ENCODE measurements at places on chromosomes 13 and 19.

DNA sequence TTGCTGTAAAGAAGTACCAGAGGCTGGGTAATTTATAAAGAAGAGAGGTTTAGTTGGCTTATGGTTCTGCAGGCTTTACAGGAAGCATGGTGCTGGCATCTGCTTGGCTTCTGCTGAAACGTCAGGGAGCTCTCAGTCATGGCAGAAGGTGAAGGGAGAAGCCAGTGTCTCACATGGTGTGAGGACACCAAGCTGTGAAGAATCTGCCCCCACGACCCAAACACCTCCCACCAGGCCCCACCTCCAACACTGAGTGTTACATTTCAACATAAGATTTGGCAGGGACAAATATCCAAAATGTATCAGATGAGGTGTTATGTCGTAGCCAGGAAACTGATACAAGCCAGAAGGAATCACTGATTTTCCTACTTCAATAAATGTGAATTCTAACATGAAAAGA is 136.5 kb downstream of the CYSLTR2 start:
- H3K27me3 ChIP-seq: no peaks in the 10 kb centered on the region
- H3K4me1 ChIP-seq: no peaks in the 10 kb centered on the region
- H3K27ac ChIP-seq: no peak overlapping the region

DNA sequence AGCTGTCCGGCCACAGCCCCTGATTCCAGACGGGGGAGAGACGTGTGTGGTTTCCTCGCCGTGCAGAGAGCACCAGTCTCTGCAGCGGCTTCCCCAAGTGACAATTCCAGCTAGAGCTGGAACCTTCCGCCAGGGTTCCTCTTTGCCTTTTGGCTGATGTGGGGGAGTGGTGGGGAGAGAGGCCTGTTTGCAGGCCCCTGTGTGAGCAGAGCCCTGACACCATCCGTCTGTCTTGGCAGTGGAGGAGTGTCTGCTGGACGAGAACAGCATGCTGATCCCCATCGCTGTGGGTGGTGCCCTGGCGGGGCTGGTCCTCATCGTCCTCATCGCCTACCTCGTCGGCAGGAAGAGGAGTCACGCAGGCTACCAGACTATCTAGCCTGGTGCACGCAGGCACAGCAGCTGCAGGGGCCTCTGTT is 25.0 kb downstream of the LAMP1 start:
- no peaks in the 10 kb centered on the region for H3K4me1 ChIP-seq
- no peak overlapping the region for H3K4me3 ChIP-seq
- H3K27me3 ChIP-seq: no peaks in the 10 kb centered on the region
- peak; percentile 38 for DNase-seq
- H3K27ac ChIP-seq: no peak overlapping the region

GRCh38 chr13:95570016-95570415 is 17.5 kb downstream of the CLDN10 start:
- H3K27ac ChIP-seq: no peak overlapping the region
- no peak overlapping the region for H3K4me3 ChIP-seq
- no peak for DNase-seq
- H3K36me3 ChIP-seq: no peaks in the 10 kb centered on the region
- no peaks in the 10 kb centered on the region for H3K27me3 ChIP-seq

GRCh38 chr19:50909240-50910070 is 1.7 kb downstream of the KLK4 start:
- no peaks in the 10 kb centered on the region for H3K36me3 ChIP-seq
- peak; percentile 72 for DNase-seq
- peak overlapping the region; percentile 9 for H3K4me3 ChIP-seq
- no peak overlapping the region for H3K27ac ChIP-seq
- no peaks in the 10 kb centered on the region for H3K27me3 ChIP-seq
- no peaks in the 10 kb centered on the region for H3K4me1 ChIP-seq

DNA sequence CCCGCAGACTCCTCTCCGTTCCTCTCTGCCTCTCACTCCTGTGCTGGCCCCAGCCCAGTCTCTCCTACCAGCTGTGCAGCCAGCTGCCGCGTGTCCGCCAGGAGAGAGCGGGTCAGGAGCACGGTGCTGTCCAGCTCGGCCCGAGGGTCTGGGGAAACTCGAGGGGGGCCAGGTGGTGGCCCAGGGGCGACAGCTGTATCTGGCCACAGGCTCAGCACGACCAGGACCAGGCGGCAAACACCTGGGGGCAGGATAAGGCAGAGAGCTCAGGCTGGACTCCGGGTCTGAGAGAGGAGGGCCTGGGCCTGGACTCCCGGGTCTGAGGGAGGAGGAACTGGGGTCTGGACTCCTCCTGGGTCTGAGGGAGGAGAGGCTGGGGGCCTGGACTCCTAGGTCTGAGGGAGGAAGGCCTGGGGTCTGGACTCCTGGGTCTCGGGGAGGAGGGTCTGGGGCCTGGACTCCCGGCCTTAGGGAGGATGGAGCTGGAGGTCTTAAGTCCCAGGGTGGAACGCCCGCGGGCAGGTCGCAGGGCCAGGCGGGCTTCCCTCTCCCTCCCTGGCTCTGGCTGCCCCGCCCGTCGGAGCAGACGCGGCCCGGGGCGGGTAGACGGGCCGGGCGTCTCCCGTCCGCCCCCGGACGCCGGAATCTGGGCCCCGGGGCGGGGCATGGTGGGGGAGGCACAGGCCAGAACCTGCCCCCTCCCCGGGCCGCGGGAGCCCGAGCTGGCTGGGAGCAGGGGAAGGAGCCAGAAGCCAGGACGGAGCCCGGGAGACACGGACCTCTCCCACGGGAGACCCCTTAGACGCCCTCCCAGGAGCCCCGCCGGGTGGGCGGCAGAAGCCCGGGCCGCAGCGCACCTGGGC is 1.3 kb downstream of the IL11 start:
- peak overlapping the region; percentile 27 for H3K4me3 ChIP-seq
- H3K27ac ChIP-seq: no peak overlapping the region
- H3K4me1 ChIP-seq: peaks cover 6% of the 10 kb centered on the region
- no peaks in the 10 kb centered on the region for H3K36me3 ChIP-seq
- no peaks in the 10 kb centered on the region for H3K27me3 ChIP-seq

DNA sequence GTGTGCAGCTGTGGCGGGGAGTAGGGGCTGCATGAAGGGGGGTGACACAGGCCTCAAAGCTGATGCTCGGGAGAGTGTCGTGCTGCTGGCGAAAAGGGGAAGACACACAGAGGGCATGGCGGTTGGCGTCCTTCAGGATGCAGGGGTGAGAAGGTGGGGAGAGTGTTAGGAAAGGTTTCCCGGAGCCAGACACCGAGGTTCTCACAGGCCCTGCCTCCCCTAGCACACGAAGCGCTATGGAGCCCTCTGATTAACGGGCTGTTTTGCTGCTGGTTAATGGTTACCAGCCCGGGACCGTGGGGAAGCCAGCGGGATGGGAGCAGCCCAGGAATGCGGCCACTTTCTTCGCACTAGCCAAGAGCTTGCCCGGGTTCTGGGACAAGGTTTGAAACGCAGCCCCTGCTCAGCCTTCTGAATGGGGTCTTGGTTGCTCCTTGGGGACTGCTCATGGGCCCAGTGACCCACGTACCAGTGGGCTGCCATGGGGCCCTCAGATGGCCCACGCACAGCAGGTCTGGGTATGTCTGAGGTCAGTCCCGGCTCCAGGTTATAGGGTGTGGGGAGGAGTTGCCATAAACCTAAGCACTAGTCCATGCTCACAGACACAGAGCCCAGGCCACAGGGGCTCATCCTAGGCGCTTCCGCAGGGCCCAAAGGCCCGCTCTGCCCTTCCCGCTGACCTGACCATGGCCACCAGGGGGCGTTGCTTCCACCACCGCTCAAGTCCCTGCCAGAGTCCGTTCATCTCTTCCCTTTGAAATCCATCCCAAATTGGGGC is 31.3 kb upstream of the ISYNA1 start:
- no peaks in the 10 kb centered on the region for H3K27me3 ChIP-seq
- peaks cover 41% of the 10 kb centered on the region for H3K4me1 ChIP-seq
- peak; percentile 73 for DNase-seq
- H3K27ac ChIP-seq: no peak overlapping the region

DNA sequence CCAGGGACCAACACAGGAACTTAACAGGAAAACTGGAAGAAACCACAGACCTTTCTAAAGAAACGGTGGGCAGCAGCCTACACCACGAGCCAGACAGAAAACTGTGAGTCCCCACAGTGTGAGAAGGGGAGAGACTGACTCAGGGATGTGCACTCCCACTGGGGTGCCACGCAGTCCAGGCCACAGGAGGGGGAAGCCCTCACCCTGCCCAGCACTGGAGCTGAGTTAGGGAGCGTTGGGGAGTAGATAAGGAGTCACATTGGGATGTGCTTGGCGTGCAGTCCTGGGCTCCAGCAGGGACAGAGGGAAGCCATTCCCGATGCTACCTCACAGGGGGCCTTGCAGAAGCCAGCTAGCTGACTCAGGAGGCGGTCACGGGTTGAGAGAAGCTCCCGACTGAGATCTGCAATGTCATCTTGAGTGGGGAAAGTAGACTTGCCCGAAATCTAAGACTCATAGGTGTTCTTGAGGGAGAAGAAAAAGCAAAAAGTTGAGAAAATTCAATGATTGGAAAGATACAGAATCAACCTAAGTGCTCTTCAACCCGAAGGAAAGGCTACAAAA is 17.3 kb downstream of the SIGLEC8 start:
- no peaks in the 10 kb centered on the region for H3K36me3 ChIP-seq
- peaks cover 9% of the 10 kb centered on the region for H3K4me1 ChIP-seq
- peak overlapping the region; percentile 31 for H3K4me3 ChIP-seq
- H3K27ac ChIP-seq: no peak overlapping the region
- no peaks in the 10 kb centered on the region for H3K27me3 ChIP-seq

DNA sequence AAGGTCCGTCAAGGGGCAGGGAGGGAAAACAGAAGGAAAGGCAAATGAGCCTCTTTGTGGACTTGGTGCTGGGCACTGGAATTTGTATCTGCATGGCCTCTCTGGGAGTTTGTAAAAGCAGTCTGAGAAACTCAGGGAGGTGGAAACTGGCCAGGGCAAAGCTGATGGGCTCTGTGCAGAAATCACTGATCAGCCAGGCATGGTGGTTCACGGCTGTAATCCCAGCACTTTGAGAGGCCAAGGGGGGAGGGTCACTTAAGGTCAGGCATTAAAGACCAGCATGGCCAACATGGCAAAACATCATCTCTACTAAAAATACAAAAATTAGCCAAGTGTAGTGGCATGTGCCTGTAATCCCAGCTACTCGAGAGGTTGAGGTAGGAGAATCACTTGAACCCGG is 369.9 kb upstream of the ZNF507 start:
- H3K27me3 ChIP-seq: no peaks in the 10 kb centered on the region
- no peak for DNase-seq
- H3K4me1 ChIP-seq: no peaks in the 10 kb centered on the region
- no peaks in the 10 kb centered on the region for H3K36me3 ChIP-seq
- H3K27ac ChIP-seq: no peak overlapping the region
- H3K4me3 ChIP-seq: no peak overlapping the region
